MM.1S (cell line): ENCODE measurements at places on chromosomes 12 and 14.

DNA sequence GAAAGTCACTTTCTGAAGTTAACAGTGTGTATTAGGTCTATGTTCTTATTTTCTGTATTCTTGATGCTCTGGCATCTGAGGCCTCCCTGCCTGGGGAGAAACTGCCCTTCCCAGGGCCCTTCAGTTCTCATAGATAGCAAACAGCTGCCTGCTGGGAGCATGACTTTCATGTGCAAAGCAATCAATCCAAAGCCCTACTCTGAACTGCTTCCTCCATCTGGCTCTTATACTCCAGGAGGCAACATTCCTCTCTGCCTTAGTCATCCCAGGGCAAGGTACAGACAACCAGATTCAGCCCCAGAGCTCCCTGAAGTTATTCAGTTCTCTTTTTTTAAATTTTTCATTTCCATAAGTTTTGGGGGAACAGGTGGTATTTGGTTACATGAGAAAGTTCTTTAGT, 41.7 kb upstream of the RIN3 start:
- H3K4me3 ChIP-seq: no peak overlapping the region
- no peaks in the 10 kb centered on the region for H3K36me3 ChIP-seq
- no peak for DNase-seq
- H3K4me1 ChIP-seq: no peaks in the 10 kb centered on the region
- H3K27ac ChIP-seq: no peak overlapping the region

- peaks cover 25% of the 10 kb centered on the region for H3K36me3 ChIP-seq
- no peak overlapping the region for H3K4me3 ChIP-seq
- H3K27me3 ChIP-seq: no peaks in the 10 kb centered on the region
These were observed 33.4 kb downstream of the PKP2 start for GRCh38 chr12:32863128-32863527.

DNA sequence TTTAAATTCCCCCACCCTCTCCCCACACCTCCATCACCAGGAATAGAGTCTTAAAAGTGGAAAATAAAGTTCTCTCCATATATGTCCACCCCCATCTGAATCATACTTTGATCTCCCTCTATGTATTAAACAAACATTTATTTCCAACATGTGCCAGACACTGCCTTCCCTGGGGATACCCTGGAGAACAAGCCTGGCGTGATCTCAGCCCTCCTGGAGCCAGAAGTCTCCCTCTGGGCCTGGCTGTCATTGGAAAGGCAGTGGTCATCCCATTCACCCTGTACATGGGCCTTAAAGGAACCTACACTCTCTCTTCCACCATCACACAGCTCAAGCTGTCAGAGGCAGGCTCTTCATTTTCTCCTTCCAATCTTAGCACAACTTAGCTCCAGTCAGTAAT, 143.6 kb downstream of the EMP1 start:
- H3K27ac ChIP-seq: no peak overlapping the region
- no peak overlapping the region for H3K4me3 ChIP-seq
- no peaks in the 10 kb centered on the region for H3K4me1 ChIP-seq

DNA sequence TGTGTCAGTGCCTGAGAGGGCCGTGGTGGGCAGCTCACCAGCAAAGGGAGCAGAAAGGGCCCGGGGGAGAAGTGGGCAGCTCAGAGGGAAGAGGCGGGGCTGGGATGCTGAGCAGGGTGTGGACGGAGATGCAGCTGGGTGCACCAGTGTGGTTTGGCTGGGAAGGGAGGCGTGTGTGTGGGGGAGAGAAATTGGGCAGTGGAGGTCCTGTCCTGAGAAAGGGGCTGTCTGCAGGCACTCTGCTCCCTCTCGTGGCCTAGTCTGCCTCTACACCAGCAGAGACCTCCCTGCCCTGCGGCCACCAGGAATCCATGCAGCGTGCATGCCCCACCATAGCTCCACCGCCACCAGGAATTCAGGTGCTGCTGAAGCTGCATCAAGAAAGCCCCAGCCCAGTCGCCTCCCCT, 6.4 kb downstream of the TMEM121 start:
- H3K4me1 ChIP-seq: peaks cover 4% of the 10 kb centered on the region; the same call in 1 of the 2 replicates
- H3K27ac ChIP-seq: no peak overlapping the region
- H3K27me3 ChIP-seq: peaks cover 56% of the 10 kb centered on the region
- no peak for DNase-seq

DNA sequence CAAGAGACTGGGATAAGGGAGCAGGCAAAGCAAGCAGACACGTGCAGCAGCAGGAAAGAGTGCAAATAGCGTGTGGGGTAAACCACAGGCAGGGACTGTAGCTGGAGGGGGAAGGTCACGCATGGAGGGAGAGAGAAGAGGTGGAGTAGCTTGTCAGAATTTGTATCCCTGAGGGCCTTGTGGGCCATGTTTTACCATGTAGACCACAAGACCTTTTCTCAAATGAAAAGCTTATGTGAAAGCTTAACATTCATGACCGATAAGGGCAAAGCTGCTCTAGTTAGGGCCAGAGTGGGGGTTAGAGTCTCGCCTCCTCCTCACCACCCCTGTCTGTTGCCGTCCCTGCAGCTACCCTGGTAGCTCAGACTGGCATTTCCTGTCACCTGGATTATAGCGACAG, 152.9 kb upstream of the E2F7 start:
- DNase-seq: no peak
- H3K36me3 ChIP-seq: no peaks in the 10 kb centered on the region

DNA sequence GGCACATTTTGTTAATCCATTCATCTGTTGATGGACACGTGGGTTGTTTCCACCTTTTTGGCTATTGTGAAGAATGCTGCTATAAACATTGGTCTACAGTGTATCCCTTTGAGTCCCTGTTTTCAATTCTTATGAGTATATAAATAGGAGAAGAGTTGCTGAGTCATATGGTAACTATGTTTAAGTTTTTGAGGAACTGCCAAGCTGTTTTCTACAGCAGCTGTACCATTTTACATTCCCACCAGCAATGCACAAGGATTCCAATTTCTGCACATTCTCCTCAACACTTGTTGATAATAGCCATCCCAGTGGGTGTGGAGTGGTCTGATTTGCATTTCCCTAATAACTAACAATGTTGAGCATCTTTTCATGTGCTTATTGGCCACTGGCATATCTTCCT, 6.9 kb upstream of the SVOP start:
- H3K36me3 ChIP-seq: no peaks in the 10 kb centered on the region
- no peak overlapping the region for H3K4me3 ChIP-seq
- no peak for DNase-seq
- no peak overlapping the region for H3K27ac ChIP-seq
- H3K4me1 ChIP-seq: no peaks in the 10 kb centered on the region

DNA sequence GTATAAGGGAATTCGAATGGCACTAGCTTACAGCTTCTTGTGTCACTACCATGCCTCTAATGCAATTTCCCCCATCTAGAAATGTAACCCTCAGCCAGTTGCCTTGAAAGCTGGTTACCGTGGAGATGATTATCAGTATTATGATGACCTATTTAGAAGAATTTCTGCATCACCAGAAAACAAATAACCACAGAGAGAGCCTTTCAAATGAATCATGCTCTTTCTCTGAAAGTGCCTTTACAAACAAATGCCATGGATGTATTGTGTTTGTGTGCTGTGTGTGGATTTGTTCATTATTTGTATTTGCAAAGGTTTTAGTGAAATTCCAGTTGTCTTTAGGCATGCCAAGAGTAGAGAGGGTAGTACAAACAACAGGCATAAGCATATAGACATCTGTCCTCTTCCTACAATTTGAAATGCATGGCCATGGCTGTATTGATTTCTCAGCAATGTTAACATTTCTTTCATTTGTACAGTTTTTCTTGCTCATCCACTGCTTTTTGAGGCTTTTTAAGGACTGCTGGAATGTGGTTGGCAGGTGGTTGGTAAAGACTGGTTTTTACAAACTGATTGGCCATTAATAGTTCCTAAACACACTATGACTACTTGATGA, 266.5 kb downstream of the PAWR start:
- no peak overlapping the region for H3K27ac ChIP-seq
- no peak overlapping the region for H3K4me3 ChIP-seq
- no peak for DNase-seq
- no peaks in the 10 kb centered on the region for H3K27me3 ChIP-seq
- H3K36me3 ChIP-seq: no peaks in the 10 kb centered on the region
- no peaks in the 10 kb centered on the region for H3K4me1 ChIP-seq

- no peaks in the 10 kb centered on the region for H3K27me3 ChIP-seq
- no peak for DNase-seq
- H3K4me3 ChIP-seq: no peak overlapping the region
- no peaks in the 10 kb centered on the region for H3K36me3 ChIP-seq
These were observed 123.0 kb downstream of the GLT1D1 start for GRCh38 chr12:128976120-128976738.
